ENCODE measurements at places on chromosomes 12 and 14. TPM values are rescaled to one million over a fixed set of nuclear protein-coding genes. Genes with fewer than 3 reads are reported as not detected.
A peak's percentile ranks its signal among the peaks of the same experiment; 100 is the strongest.

The AQP6 gene
- not detected for total RNA-seq

DNA sequence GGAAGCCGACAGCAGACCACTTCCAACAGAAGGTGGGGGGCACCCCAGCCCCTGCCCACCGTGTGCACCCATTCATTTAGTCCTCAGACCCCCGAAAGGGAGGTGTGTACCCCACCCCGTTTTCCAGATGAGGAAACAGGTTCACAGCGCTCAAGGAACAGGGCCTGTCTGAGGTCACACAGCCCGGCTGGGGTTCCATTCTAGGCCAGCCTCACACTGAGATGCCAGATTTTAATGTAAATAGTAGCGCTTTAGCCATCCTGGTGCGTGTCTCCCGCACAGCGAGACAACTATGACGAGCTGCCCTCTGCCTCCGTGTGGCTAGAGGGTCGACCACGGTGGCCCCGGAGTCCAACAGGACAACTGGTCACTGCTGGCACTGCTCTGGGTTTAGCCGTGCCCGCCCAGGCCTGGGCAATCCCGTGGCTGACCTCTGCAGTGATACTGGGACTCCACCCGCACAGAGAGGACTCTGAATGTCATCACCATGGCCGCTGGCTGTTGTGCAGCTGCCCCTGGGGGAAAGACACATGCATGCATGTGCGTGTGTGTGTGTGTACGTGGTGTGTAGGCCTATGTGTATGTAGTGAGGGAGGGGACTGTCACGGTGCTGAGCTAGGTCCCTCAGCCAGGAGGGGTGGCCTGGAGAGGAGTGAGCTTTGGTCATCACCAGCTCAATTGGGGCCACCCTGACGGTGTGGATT is 31.6 kb downstream of the BEGAIN start:
- DNase-seq = no peak

DNA sequence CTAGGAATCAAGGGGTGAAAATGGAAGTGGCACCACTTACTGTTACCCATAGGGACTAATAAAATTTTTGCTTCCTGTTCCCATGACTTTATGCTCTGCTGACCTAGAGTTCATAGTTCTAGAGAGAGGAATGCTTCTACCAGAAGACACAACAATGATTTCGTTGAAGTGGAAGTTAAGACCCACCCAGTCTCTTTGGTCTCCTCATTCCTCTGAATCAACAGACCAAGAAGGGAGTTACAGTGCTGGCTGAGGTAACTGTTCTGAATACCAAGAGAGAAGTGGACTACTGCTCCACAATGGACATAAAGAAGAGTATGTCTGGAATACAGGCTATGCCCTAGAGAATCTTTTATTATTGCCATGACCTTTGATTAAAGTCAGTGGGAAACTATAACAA is 23.5 kb upstream of the DYRK2 start:
- DNase-seq = no peak

- no peak for DNase-seq
Measured at GRCh38 chr14:101504096-101504948, 57.0 kb upstream of the DIO3 start.

The KRT5 gene
- total RNA-seq = not detected

GRCh38 chr12:43893670-43894069 is 57.8 kb downstream of the TMEM117 start:
- peak; percentile 27 for DNase-seq

- DNase-seq = no peak
Measured at GRCh38 chr12:64216239-64216638, 5.9 kb downstream of the KICS2 start.

The CHMP4A gene
- total RNA-seq = 88.0 TPM

GRCh38 chr12:53764615-53765014 is 12.8 kb upstream of the CISTR start:
- DNase-seq = no peak

DNA sequence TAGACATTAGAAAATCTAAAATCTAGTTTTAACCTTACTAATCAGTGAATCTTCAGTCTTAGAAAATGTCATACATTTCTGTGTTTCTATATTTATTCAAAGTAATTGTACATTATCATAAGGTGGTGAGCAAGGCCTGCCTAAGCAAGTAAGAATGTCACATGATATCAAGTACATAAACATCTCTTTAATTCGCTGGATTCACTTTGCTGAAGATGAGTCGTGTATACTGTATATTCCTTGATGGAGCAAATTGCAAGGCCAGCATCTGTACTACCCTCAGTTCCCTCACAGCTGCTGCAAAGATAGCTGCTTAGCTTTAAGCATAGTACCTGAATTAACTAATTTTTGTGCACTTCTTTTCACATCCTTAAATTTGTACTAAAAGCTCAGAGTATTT is 8.5 kb upstream of the AK7 start:
- DNase-seq = no peak

DNA sequence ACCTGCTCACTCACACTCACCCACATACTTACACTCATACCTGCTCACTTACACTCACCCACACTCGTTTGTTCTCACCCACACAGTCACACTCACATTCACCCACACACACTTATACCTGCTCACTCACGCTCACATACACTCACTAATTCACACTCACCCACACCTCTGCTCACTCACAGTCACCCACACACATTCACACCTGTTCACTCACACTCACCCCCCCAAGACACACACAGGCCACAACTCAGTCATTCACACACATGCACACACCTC is 436.2 kb downstream of the BCL11B start:
- no peak for DNase-seq

The BDKRB2 gene
- not detected for total RNA-seq

DNA sequence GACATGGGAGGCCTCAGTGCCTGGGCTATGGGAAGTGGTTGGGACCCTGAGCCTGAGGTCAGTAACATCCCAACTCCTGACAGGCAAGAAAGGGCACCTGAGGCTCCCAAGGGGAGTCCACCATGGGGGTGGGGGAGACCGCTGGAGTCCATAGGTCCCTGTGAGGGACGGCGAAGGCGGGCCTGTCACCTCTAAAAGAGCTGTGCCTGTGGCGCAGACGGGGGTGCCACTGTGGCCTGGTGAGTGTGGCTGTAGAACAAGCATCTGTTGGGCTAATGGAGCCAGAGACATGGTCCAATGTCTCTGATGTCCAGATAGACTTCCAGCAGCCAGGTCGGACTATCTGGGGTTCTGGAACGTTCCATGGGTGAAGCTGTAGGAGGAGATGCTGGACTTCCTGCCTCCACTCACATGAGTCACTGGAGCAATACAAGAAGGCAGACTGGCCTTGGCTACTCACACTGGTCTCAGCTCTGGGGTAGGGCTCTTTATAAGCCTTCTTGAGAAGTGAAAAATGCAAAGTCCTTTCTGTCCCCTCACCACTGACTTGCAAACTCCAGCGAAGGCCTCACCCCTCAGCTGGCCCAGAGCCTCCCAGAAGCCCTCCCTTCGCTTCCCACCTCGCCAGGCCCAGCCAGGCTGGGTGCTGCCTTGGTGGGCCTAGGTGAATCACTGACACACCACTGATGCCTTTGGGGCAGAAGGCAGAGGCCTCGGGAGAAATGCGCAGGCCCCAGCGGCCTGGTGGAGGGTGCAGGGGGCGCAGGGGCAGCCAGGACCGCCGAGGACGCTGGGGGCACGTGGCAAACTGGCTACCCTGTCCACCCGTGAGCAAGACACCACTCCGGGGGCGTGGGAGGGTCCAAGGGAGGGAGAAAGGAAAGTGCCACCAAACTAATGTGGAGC is 1.1 kb upstream of the TRAF3 start:
- peak; percentile 69 for DNase-seq

The CCND2 gene
- 615 TPM for total RNA-seq
